ENCODE measurements at places on chromosomes 2 and 18.

DNA sequence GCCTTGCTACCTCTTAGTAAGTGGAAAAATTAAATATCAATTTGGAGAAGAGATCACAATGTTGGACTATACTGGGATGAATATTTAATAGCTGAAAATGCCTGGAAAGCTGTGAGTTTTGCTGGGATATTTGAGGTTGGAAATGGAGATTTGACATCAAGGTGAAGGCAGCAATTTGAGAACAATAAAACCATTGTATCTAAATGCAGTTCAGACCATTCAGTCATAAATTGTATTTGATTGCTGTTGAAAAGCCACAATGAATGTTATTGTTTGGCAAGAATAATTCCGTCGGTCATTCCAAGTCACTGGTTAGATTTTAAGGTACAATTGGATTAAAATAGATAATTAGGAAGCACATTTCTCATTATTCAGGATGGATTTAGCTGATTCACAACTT lies 325.6 kb downstream of the HRH4 start:
- no peak for DNase-seq

DNA sequence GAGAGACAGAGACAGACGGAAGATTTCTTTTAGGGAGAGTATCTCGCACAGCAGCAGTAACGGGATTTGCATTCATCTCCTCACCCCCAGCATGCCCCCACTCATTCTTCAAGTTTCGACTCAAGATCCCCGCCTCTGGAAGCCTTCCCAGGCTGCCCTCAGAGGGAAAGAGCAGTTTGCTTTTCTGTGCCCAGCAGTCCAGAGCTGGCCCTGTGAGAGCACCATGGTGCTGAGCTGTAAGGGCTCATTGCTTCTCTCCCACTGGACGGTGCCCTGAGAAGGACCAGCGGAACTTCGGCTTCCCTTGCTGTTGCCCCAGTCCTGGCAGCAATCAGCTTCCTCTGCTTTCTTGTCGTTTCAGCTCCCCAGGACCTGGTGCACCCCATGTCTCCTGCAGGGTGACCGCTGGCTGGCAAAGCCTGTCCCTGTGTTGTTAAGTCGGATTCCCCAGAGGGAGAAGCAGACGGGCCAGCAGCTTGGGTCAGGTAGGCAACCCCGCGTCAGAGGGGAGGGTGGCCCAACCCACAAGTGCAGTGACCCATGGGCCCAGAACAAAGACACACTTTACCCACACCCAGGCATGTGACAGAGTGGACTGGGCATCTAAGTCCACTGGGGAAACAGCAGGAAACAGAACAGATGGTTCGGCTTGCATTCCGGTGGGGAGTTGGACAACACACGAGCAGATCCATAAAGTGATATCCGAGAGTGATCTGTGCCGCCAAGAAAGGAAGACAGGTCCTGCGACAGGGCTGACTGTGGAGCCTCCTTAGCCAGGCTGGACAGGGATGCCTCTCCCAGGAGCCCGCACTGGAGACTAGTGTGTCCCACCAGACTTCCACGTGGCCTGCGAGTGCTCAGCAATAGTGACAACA lies 36.6 kb downstream of the TMEM177 start:
- no peak for DNase-seq

GRCh38 chr2:210687786-210688470 lies 131.5 kb downstream of the CPS1 start:
- DNase-seq: no peak

GRCh38 chr18:22159014-22159413 lies 10.4 kb upstream of the GATA6 start:
- no peak for DNase-seq

DNA sequence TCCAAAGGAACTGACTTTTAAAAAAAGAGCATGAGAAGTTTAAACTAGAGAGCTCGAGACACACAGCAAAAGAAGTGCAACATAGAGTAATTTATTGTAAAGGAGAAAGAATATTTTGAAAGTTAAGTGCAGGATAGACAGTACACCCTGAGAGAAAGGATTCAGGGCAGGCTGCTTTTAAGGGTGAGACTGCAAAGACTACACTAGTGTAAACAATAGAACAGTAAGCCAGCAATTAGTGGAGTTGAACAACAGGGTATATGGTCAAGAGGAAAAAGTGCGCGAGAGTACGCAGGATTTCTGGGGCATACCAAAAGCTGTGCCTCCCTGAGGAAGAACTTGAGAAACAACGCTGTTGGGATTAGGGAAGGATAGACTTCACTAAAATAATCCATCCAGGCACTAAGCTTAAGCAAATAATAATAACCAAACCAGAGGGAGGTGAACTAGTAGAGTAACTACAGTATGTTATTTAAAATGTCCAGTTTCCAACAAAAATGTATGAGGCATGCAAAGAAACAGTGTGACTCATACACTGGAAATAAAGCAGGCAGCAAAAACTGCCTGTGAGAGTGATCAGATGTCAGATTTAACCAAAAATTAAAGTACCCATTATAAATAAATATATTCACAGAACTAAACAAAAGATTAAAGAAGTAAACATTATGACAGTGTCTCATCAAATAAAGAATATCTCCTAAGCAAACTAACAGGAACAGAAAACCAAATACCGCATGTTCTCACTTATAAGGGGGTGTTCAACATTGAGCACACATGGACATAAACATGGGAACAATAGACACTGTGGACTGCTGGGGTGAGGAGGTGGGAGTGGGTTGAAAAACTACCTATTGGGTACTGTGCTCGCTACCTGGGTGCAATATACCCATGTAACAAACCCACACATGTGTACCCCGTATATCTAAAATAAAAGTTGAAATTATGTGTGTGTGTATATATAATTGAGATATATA lies 40.5 kb upstream of the EMILIN2 start:
- no peak for DNase-seq

DNA sequence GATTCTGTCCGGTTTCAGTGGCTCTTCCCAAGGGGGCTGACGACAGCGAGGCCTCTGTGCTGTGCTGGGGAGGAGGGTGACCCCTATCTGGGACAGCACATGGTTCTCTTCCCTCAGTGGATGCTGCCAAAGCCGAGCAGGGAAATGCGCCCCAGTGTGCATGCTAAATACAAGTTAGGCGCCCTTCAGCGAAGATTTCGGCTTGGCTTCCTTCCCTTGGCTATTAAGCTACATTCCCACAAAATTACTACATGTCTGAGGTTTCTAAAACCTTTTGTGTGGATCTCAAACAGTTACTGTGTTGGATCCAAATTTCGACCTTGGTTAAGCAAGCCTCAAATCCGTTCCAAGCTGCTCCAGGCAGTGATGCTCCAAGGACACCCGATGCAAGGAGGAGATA lies 440.3 kb downstream of the NRXN1 start:
- DNase-seq: no peak

- no peak for DNase-seq
Measured at GRCh38 chr18:25457126-25457525, 105.2 kb upstream of the ZNF521 start.

DNA sequence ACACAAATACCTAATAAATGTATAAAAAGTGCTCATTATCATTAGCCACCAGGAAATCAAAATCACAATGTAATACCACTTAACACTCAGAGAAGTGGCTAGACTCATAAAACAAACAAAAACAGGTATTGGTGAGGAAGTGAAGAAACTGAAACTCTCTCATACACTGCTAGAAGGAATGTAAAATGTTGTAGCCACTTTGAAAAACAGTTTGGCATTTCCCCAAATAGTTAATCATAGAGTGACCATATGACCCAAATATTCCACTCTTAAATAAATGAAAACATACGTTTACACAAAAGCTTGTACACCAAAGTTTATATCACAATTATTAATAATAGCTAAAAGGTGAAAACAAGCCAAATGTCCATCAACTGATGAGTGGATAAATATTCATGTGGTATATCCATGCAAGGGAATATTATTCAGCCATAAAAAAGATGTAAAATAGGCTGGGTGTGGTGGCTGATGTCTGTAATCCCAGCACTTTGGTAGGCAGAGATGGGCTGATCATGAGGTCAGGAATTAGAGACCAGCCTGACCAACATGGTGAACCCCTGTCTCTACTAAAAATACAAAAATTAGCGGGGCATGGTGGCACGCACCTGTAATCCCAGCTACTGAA lies 86.2 kb upstream of the COL5A2 start:
- no peak for DNase-seq

GRCh38 chr2:80114812-80115211 lies 189.7 kb downstream of the LRRTM1 start:
- DNase-seq: no peak

DNA sequence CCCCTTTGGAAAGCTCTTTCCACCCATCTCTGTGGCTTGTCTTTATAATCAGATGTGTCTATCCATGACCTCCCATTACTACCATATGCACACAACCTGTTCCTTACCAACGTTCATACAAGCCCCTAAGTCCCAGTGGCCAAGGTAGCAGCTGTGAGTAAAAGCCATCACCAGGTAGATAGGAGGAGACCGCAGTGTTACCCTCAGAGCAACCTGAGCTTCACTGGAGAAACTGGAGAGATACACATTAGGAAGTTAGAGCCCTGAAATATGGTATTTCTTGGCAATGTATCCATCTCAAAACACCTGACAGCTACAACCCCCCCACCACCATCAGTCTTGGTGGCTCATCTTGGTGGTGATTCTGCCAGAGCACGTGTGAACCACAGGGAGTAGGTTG lies 26.0 kb downstream of the LOXHD1 start:
- no peak for DNase-seq

DNA sequence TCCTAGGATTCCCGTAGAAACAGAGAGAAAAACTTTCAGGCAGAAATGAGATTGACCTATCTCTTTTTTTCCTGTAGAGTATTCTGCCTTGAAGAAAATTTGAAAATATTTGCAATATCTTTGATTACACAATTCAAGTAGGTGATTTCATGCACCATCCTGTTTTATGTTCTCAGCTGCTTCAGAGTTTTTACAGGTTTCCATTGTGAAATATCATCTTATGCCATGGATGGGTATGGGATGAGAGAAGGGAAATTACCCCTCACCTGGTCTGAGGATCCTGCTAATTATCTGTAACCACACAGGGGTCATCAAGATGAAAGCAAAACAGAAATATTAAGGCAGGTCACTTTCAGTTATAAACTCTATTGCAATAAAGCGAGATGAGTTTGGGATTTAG lies 264.8 kb downstream of the TXNL1 start:
- DNase-seq: no peak

DNA sequence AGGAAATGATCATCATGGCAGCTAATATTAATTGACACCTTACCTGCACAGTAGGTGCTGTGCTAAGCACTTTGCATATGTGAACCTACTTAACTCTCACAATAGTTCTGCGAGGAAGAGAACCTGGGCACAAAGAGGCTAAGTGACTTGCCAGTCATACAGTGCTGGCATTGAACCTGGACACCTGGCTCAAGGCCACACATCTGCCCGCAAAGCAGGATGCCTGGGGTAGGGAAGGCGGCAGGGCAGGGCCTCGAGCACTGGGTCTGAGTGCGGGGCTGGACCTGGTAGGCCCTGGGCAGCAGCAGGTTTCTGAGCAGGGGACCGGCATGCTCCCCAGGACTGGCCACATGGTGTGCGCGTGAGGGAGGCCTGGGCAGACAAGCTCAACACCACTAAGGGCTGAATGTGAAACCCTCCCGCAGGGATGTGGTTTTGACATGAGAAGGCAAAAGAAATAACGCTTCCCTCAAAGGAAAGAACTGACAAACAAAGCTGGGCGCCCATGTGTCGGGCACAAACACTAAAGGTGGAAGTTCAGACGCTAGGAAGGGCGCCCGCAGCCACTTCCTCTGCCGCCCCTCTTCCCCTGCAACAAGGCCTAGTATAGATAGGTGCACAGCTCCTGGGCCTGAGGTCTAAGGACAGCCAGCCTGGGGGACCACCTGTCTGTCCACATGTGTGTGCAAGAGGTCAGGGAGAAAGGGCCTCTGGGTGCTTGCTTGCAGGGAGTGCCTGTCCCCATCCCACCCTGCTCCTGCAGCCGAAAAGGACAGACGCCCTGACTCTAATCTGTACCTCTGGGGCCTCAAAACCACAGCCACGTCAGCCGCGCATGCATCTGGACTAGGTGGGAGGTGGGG lies 92.5 kb downstream of the ZFP36L2 start:
- no peak for DNase-seq

- no peak for DNase-seq
Measured at GRCh38 chr18:24987303-24988252, 364.4 kb downstream of the ZNF521 start.

GRCh38 chr2:232926431-232926939 lies 56.4 kb downstream of the SNORC start:
- DNase-seq: no peak

GRCh38 chr18:50014606-50015005 lies 180.3 kb downstream of the MYO5B start:
- DNase-seq: no peak

DNA sequence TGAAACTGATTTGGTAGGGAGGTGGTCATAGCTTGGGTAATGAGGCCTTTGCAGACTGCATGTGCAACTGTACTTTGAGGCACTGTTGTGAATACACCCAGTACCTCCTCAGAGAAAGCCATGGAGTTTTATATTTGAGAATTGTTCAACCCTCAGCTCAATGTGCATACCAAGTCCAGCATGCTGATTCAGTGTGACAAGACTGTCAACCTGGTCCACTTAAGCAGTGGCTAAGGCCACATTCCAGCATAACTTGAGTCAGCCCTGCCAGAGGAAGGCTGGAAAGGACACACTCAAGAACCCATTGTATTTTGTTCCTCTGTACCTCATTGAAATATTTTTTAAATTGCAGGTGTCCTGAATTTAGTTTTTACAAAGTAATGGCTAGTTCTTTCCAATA lies 121.8 kb upstream of the HNMT start:
- no peak for DNase-seq

GRCh38 chr2:160267692-160268091 lies 67.6 kb upstream of the ITGB6 start:
- DNase-seq: no peak

Measured in iPS DF 6.9 (cell line).